Activated B cell treated with CpG ODN at 0.5 μM for 24 hours (primary cell): ENCODE measurements at places on chromosomes 16 and 17. TPM values are rescaled to one million over a fixed set of nuclear protein-coding genes. Genes with fewer than 3 reads are reported as not detected.

DNA sequence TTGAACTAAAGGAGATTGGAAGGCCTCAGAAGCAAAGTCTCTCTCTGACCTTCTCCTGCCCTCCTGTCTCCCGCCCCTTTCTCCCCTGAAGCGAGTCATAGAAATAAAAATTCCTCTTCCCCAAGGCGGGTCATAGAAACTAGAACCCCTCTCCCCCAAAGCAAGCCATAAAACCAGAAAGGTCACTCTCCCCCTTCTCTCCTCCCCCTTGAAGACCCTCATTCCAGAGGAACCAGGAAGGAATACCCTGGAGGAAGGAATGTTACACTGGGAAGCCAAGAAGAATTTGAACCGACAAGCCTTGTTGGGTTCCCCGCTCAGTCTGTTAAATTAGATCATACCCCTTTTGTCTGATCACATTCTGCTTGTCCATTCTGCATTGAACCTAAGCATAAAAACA, 2.7 kb upstream of the GJC1 start:
- H3K36me3 ChIP-seq, result no peaks in the 10 kb centered on the region
- H3K27me3 ChIP-seq, result peaks cover 45% of the 10 kb centered on the region
- peaks cover 13% of the 10 kb centered on the region for H3K4me1 ChIP-seq
- no peak overlapping the region for H3K4me3 ChIP-seq
- no peak for DNase-seq
- H3K27ac ChIP-seq, result no peak overlapping the region

GRCh38 chr16:67718668-67719047, 458 bp downstream of the GFOD2 start:
- H3K4me1 ChIP-seq, result peaks cover 39% of the 10 kb centered on the region
- peak overlapping the region; percentile 97 for H3K4me3 ChIP-seq
- DNase-seq, result no peak
- H3K36me3 ChIP-seq, result peaks cover 17% of the 10 kb centered on the region
- peak overlapping the region; percentile 98 for H3K27ac ChIP-seq

DNA sequence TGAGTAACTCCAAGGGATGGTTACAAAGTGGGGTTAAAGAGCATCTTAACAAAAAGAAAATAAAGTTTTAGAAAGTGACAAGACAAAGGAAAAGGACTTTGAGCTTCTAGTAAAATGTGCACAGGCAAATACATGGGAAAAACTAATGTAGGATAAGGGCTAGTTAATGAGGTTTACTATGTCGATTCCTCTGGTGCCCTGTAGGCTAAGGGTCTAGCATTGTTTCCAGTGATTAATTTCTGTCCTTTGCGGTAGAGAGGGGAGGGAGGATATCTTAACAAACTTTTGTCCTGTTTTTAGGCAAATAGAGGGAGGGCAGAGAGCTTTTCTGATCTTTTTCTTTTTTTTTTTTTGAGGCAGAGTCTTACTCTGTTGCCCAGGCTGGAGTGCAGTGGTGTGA, 96.6 kb upstream of the SIAH1 start:
- no peak overlapping the region for H3K27ac ChIP-seq
- no peaks in the 10 kb centered on the region for H3K4me1 ChIP-seq
- H3K27me3 ChIP-seq, result peaks cover 2% of the 10 kb centered on the region
- DNase-seq, result no peak
- H3K36me3 ChIP-seq, result no peaks in the 10 kb centered on the region

GRCh38 chr17:42843358-42843934, 934 bp upstream of the AOC2 start:
- no peak overlapping the region for H3K4me3 ChIP-seq
- no peaks in the 10 kb centered on the region for H3K27me3 ChIP-seq
- H3K27ac ChIP-seq, result no peak overlapping the region
- DNase-seq, result no peak
- H3K36me3 ChIP-seq, result peaks cover 71% of the 10 kb centered on the region

The HEXD gene
- total RNA-seq, result 69.5 and 88.8 TPM in 2 replicates

The KDM8 gene
- total RNA-seq, result 13.4 and 17.9 TPM in 2 replicates

The SNRNP25 gene
- total RNA-seq, result 34.9 and 36.6 TPM in 2 replicates

The KRTAP9-2 gene
- total RNA-seq, result not detected in 2 replicates
